ENCODE measurements at places on chromosomes 11 and 22.

DNA sequence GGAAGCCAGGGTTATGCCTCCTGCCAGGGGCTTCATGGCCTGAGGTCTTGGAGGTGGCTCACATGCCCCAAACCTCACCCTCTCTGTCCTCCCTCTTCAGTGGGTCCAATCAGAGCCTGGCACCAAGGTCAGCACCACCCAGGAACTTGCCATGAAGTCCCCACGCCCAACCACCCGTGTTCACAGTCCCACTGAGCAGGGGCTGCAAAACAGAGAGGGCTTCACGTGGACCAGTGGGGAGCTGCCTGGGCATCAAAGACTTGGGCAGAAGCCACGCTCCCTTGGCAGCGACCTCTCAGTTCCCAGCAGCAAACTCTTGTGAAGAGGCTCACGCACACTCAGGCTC is 425.8 kb upstream of the B3GAT1 start:
- H3K36me3 ChIP-seq: no peaks in the 10 kb centered on the region
- no peak overlapping the region for H3K4me3 ChIP-seq
- H3K27me3 ChIP-seq: peaks cover 14% of the 10 kb centered on the region
- H3K4me1 ChIP-seq: no peaks in the 10 kb centered on the region
- no peak for DNase-seq

GRCh38 chr22:48307931-48308330 is 1519.7 kb downstream of the BRD1 start:
- H3K27ac ChIP-seq: no peak overlapping the region
- H3K36me3 ChIP-seq: peaks cover 2% of the 10 kb centered on the region
- H3K4me3 ChIP-seq: no peak overlapping the region
- no peak for DNase-seq
- no peaks in the 10 kb centered on the region for H3K4me1 ChIP-seq

GRCh38 chr22:28009272-28009827 is 90.3 kb upstream of the PITPNB start:
- no peak overlapping the region for H3K4me3 ChIP-seq
- H3K27me3 ChIP-seq: no peaks in the 10 kb centered on the region
- no peaks in the 10 kb centered on the region for H3K36me3 ChIP-seq

DNA sequence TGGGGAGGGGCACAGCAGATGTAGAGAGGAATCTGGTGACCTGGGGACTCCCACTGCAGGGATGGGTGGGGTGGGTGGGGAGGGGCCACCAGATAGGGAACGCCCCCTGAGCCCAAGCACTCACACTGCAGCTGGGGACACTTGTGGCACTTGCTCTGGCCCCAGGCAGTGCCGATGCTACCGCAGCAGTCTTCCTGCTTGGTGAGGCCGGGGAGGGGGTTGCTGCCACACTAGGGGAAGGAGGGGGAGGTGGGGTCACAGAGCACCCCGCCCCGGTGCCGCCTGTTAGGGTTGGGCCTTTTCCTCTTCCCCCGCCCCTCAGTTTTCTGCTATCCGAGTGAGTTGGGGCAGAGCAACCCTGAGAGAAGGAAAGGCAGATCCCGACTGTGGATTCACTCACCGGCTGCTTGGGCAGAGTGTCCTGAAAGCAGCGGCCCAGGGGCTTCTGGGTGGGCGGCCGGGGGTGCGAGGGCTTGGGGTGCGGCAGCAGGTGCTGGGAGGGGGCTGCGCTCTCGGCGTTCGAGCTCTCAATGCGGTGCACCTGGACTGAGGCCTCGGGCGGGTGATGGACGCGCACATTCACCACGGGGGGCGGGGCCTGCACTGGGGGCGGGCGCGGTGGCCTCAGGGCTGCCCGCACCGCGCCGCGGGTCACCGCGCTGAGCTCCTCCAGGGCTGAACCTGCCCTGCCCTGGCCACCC is 4.7 kb downstream of the LTBP3 start:
- no peak overlapping the region for H3K4me3 ChIP-seq
- no peak overlapping the region for H3K27ac ChIP-seq
- H3K36me3 ChIP-seq: peaks cover 17% of the 10 kb centered on the region
- H3K4me1 ChIP-seq: peaks cover 67% of the 10 kb centered on the region
- no peaks in the 10 kb centered on the region for H3K27me3 ChIP-seq

DNA sequence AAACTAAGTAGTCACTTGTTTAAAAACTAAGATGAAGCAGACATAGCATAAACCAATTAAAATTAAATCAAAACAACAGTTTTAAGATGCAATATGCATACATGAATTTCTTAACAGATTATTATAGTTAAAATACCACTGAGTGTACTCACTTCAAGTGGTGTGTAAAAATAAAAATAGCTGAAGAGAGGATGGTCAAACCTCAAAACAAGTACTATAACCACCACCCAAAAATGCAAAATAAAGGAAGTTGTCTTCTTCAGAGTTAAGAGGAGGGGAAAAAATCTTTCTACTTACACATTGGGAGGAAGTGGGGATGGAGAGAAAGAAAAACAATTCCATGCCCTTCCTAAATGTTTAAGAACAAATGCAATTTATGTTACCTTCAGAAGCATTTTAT is 31.9 kb downstream of the RRAS2 start:
- peaks cover 53% of the 10 kb centered on the region for H3K4me1 ChIP-seq
- no peak overlapping the region for H3K27ac ChIP-seq
- DNase-seq: no peak
- H3K36me3 ChIP-seq: peaks cover 3% of the 10 kb centered on the region
- H3K4me3 ChIP-seq: no peak overlapping the region
- H3K27me3 ChIP-seq: no peaks in the 10 kb centered on the region

- H3K4me3 ChIP-seq: no peak overlapping the region
- no peak for DNase-seq
- no peaks in the 10 kb centered on the region for H3K36me3 ChIP-seq
- no peaks in the 10 kb centered on the region for H3K4me1 ChIP-seq
Observed at GRCh38 chr11:76997512-76997911, 36.7 kb upstream of the B3GNT6 start.

DNA sequence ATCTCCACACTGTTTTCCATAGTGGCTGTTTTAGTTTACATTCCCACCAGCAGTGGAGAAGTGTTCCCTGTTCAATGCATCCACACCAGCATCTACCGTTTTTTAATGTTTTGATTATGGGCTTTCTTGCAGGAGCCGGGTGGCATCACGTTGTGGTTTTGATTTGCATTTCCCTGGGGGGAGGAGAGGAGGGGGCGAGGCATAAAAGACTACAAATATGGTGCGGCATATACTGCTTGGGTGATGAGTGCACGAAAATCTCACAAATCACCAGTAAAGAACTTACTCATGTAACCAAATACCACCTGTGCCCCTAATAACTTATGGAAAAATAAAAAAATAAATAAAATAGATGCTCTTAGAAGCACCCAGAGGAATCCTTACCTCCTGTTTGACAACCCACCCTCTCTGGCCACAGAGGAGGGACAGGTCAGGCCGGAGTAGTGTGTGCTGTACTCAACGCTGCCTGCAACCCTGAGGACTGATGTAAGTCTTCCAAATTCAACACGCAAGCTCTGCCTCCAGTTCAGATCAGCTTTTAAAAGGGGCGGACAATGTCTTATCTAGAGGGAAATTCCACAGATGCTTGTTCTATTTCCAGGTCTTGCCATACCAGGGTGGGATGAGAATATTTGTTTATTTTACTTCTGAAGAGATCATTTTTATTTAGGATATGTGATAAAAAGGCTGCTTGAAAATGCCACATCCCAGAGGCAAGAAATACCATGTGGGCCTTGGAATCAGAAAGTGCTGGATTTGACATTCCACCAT is 329.6 kb upstream of the B3GAT1 start:
- H3K4me1 ChIP-seq: no peaks in the 10 kb centered on the region
- no peak overlapping the region for H3K4me3 ChIP-seq
- no peaks in the 10 kb centered on the region for H3K36me3 ChIP-seq
- DNase-seq: no peak
- H3K27me3 ChIP-seq: peaks cover 6% of the 10 kb centered on the region
- H3K27ac ChIP-seq: no peak overlapping the region

GRCh38 chr11:81033779-81034540 is 1593.1 kb upstream of the TENM4 start:
- no peak overlapping the region for H3K27ac ChIP-seq
- DNase-seq: no peak
- H3K4me3 ChIP-seq: no peak overlapping the region
- H3K36me3 ChIP-seq: peaks cover 6% of the 10 kb centered on the region
- H3K4me1 ChIP-seq: no peaks in the 10 kb centered on the region

- no peaks in the 10 kb centered on the region for H3K27me3 ChIP-seq
- peaks cover 3% of the 10 kb centered on the region for H3K36me3 ChIP-seq
- no peak overlapping the region for H3K27ac ChIP-seq
- H3K4me3 ChIP-seq: no peak overlapping the region
- no peak for DNase-seq
Observed at GRCh38 chr11:108286370-108286769, 63.5 kb downstream of the ATM start.

DNA sequence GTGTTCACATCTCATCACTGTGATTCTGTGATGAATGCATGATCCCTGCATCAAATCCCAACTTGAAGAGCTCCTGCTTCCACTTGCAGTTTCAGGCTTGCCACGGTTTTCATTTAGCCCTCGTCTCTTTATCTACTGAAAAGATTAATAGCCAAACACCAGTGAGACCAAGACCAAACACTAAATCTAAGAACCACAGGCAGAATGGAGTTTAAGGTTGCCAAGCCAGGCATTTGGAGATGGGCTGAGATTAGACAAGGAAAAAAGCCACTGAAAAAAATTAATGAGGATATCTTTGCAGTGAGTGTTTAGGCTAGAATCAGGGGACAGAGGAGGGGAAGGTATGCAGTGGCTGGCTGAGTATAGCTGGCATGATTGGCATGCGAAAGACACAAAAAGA is 227.2 kb upstream of the BLID start:
- no peak overlapping the region for H3K27ac ChIP-seq
- no peak for DNase-seq
- H3K27me3 ChIP-seq: no peaks in the 10 kb centered on the region

DNA sequence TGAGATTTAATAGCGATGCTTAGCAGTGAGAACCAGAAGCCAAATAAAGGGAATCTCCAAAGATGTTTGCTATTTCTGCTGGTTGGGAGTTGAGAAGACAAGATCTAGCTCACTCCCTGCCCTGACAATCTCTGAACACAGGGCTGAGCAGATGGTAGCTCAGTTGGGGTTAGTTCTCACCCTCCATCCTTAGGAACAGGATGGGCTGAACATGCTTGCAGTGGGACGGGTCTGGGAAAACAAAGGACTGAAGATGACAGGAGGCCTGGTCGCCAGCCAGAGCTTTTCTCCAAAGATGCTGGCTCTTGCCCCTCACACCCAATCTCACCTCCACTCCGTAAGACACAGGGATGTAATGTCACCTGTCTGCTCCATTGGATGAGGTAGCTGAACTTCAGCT is 72.7 kb downstream of the SC5D start:
- no peak overlapping the region for H3K4me3 ChIP-seq
- peaks cover 1% of the 10 kb centered on the region for H3K36me3 ChIP-seq
- no peak for DNase-seq
- no peak overlapping the region for H3K27ac ChIP-seq
- H3K27me3 ChIP-seq: no peaks in the 10 kb centered on the region
